ENCODE measurements at places on chromosomes 16 and 17.

GRCh38 chr17:34055606-34056005, 199.5 kb upstream of the CCL2 start:
- no peak for DNase-seq

DNA sequence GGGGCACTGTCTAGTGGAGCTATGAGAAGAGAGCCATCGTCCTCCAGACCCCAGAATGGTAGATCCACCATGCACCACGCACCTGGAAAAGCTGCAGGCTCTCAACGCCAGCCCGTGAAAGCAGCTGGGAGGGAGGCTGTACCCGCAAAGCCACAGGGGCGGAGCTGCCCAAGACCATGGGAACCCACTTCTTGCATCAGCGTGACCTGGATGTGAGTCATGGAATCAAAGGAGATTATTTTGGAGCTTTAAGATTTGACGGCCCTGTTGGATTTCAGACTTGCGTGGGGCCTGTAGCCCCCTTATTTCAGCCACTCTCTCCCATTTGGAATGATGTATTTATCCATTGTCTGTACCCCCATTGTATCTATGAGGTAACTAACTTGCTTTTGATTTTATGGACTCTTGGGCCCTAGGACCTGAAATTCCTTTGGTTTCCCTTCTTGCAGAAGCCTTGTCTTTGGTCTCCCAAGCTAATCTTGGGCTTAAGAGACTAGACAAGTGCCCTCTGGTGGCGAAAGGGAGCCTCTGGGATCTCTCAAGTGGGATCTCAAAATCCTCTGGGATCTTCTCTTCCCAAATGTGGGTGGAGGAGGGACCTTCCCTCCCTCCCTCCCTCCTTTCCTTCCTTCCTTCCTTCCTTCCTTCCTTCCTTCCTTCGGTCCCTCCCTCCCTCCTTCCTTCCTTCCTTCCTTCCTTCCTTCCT, 58.2 kb upstream of the HAPSTR1 start:
- peak; percentile 91 for DNase-seq

DNA sequence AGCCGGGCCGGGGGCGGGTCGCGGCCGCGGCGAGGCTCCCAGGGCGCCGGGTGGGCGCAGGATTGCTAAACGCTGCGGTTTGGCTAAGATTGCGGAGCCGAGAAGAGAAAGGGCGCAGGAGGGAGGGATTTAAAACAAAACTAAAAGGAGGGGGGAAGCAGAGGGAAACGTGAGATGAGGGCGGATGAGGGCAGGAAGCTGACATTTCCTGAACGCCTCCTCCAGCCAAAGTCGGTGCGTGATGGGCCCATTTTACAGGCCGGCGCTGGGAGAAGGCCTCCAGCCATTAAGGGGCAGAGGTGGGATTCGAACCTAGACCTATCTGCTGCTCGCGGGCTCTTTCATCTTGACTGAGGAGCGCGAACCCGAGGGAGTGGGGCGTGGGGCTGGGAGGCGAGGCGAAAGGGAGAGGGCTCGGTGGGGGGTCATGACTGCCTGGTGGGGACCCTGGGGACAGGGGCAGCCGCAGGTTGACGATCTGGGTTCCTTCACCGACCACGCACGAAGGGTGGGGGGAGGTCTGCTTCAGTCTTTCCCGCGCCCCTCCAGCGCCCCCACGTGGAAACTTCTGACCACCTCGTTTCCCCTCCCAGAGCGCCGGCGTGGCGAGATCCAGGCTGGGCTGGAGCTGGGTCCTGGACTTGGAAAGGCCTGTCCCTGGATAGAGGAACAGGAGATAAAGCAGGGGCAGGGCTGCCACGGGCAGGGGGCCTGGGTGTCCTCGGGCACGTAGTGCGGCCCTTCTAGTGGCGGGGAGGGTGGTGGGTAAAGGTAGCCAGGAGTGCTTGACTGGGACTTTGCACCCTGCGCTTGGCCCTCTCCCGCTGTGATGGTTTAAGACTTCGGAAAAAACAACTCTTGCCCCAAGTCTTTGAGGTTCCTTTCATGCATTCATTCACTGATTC, 3.8 kb upstream of the TAC4 start:
- DNase-seq: peak; percentile 79

GRCh38 chr16:74691093-74691855, 9.4 kb downstream of the MLKL start:
- no peak for DNase-seq

GRCh38 chr16:12344577-12345343, 368.2 kb downstream of the SNX29 start:
- DNase-seq: no peak

DNA sequence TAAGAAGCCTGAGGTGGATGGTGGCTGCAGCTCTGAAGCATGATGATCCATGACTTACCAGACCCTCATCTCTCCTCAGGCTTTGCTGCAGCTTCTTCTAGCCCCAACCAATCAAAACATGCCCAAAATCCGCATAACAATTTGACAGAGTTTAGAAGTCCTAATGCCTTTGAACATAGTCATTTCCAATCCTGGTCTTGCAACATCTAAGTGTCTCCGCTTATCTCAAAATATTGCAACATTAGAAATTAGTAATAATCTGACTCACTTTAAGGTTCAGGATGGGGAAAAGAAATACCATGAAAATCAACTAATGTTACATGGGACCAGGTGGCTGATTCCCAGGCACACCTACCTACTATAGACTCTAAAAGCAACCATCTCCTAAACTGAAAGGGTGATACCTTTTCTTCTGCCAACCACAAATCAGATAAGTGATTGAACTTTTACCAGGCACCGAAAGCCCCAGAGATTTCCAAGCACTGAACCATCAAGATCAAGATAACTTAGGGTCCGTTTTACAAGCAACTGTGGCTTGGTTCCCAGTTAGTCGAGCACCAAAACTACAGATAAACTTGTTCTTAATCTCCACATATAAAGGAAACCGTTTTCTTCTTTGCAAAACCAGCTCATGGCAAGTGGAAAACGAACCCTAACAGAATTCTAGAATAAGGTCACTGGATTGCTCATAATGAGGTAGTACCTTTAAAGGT, 14.0 kb downstream of the ERN1 start:
- DNase-seq: no peak

- DNase-seq: no peak
Observed at GRCh38 chr17:73581379-73581778, 62.9 kb downstream of the SDK2 start.

DNA sequence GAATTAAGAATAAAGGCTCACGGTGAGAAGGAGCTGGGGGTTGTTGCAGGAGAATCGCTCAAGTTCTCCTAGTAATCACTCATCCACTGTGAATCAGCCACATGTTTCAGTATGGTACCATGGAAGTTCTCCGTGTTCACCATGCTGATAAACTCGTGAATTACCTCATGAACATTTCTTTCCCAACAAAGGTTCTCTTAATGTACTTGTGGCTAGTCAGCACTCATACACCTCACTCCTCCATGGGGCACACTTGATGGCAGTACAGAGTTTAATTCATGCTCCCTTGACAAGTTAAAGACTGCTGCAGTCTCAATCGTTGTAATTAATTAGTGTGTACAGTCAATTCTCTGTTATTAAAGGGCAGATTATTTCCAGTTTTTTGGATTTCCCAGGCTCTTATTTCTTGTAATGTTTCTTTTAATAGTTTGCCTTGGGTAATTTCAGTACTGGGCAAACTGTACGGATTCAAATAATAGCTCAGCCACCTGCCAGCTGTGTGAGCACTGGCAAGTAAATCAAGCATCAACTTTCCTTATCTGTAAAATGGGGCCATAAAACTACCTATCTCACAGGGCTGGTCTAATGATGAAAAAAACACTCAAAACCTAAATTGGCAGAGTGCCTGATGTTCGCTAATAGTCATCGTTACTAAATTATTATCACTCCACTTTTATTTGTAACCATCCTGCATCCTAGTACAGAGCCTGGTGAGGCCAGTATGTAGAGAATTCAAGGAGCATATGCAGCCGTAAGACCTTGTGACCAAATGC, 6.1 kb downstream of the GOT2 start:
- DNase-seq: no peak

DNA sequence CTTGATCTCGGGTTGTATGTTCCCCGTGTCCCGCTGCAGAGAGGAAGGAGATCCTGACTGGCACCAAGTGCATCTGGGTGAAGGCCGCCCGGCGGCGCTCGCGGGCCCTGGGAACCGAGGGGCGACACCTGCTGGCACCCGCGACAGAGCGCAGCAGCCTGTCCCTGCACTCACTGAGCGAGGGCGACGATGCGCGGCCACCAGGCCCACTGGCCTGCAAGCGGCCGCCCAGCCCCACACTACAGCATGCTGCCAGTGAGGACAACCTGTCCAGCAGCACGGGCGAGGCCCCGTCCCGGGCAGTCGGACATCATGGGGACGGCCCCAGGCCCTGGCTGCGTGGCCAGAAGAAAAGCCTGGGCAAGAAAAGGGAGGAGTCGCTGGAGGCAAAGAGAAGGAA, 7.5 kb downstream of the BTBD17 start:
- peak; percentile 84 for DNase-seq

GRCh38 chr16:35319536-35320192, 1860.3 kb downstream of the TP53TG3F start:
- DNase-seq: no peak

DNA sequence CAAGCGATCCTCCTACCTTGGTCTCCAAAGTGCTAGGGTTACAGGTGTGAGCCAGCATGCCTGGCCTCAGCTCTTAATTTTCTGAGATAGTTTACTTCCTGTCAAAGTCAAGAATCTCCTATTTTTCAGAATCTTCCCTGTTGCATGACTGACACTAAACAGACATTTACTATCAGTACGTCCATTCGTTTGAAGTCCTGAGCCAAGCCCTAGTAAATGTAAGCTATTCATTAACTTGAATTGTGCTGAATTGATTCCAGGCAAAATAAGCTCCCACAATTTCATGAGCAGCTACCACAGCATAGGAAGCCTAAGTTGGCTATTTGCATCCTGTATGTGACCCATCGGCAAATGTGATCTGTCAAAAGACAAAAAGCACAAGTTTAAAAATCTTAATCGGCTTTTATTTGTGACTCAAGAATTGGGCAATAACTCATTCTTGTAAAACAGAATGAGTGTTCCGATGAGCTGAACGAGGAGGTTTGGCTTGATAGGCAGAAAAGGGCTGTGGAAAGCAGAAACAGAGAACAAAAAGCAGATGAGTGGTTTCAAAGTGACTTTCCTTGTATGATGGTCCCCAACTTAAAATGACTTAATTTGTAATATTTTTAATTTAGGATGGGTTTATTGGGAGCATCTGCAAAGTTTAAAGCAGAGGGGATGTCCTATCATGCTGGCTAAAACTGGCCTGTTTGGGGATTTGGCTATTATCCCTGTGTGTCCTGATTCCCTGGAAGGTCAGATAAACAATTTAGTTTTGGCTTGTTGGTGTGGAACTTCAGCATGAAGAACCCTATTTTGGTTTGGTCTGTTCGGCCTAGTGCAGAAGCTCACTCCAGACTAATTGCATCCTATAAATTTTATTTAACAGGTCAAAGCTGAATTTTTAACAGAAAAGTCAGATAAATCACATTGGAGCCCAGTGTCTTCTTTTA, 14.2 kb downstream of the RNF112 start:
- no peak for DNase-seq

DNA sequence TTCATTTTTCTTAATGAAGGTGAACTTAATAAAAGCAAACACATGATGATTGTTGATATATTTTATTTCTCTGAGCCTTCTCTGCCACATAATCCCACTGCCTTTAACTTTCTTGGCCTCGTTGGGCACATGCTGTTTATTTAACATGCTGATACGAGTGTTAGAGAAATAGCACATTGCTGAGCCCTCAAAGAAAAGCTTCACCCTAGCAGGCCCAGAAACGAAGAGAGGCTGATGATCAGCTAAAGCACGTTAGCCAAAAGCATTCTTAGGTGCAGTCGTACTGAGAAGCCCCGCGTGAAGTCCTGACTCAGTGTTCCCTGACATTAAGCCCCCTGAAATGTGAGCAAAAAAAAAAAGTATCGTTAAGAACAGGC, 122.8 kb downstream of the CCDC182 start:
- no peak for DNase-seq

DNA sequence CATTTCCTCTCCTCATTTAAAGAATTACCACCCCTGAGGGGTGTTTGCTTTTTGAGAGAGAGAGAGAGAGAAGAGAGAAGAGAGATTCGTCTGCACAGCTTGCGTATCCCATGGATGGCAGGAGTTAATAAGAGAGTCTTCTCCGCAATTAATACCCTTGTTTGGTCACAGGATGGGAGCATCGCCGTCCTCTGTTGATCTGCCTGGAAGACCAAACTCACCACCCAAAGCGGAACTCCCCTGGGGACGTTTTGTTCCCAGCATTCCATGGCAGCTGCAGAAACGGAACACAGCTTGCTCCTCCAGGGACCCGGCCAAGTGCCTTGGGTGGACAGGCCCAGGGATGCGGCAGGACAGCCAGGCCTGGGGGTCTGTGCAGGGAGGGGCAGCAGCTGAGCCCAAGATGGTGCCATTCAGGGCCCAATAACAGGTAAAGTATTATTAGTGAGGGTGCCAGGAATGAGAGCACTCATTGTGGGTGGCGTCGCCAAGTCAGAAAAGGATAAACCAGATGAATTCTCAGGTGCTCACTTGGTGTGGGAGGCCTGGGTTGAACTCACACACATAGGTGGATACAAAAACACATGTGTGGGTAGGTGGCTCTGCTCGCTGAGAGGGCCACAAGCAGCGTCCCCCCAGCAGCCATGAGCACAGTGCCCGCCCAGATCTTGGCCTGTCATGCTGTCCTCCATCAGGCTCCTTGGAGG, 83.1 kb downstream of the NT5M start:
- DNase-seq: no peak

DNA sequence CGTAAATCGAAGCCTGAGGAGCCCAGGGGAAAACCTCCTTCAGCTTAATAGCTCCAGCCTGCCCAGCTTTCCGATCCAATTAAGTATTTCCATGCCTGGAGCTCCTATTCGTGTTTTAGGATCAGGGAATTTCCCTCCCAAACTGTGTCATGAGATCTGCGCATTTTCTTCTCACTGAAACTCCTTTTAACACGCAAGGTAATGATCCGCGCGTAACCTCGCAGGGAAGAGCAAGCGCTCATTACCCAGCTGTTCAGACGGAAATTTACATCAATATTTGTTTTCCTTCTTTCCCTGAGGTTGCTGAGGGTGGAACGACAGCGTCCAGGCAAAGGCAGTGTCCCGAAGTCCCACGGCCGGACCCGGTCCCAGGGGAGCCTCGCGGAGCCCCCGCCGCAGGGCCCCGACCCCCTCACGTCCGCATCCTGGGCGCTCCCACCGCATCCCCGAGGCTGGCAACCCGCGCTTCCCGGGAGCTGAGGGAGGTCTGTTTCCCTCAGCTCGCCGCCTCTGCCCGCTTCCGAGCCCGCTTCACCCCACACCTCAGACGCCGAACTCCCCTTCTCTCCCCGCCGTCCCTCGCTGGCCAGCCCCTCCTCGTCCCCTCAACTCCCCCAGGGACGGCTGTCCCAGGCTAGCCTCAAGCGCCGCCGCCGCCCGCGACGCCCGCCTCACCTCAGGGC, 415 bp downstream of the ABCA5 start:
- DNase-seq: peak; percentile 11

All from mesendoderm (in vitro differentiated cells).